Naive thymus-derived CD8-positive, alpha-beta T cell (primary cell): ENCODE measurements at places on chromosomes 2 and 18.
A peak's percentile ranks its signal among the peaks of the same experiment; 100 is the strongest.

GRCh38 chr2:25221579-25221978 lies 53.2 kb upstream of the POMC start:
- no peak for DNase-seq

DNA sequence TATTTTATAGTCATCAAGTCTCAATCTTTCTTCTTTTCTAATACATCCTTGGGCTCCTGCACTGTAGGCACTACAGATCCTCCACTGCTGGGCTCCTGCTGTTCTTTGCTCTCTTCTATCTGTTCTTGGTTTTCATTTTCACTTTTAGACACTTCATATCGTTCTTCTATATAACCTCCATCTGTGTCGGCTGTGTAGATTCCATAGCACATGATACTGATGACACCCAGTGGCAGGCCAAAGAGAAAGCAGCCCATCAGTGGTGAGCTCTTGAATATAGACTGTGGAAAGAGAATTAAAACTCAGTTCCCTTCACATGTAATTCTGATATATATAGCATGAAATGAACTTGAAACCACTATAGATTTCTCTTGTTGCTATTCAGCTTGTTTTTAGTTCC lies 38.0 kb downstream of the TMX3 start:
- DNase-seq, result no peak

- DNase-seq, result peak; percentile 43
These were observed 1.0 kb downstream of the EPHA4 start for GRCh38 chr2:221571025-221571550.

DNA sequence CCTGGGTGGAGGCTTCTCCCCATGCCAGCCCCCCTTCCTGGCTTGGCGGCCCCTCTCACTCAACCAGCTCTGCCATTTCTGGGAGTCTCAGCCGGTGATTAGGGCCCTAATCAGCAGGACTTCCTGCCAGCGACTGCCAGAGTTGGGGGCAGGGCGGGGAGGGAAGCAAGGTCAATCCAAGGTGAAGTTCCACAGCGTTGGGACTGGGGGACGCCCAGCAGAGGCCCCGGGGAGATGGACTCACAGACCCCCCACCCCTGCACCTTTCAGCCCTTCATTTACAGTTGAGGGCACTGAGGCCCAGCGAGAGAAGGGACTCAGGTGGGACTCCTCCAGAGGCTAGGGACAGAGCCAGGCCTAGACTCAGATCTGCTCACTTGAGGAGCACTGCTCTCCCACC lies 65.3 kb downstream of the TNS1 start:
- no peak for DNase-seq

- DNase-seq, result no peak
These were observed 97.4 kb upstream of the UGP2 start for GRCh38 chr2:63743982-63744966.

DNA sequence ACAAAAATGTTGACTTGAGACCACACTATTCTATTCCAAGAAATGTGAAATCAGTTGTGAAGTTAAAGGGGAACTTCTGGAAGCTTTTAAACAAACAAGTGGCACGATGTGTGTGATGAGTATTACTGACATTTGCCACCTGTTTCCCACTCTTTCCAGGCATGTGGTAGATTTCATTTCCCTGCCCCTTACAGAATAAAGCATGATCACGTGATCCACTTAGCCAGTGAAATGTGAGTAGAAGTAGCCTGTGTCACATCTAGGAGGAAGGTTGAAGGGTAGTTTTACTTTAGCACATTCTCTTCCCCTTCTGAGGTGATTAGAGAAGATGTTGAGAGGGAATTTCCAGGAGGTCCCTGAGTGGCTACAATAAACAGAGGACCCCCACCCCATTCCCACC lies 3.8 kb downstream of the COL4A4 start:
- no peak for DNase-seq

DNA sequence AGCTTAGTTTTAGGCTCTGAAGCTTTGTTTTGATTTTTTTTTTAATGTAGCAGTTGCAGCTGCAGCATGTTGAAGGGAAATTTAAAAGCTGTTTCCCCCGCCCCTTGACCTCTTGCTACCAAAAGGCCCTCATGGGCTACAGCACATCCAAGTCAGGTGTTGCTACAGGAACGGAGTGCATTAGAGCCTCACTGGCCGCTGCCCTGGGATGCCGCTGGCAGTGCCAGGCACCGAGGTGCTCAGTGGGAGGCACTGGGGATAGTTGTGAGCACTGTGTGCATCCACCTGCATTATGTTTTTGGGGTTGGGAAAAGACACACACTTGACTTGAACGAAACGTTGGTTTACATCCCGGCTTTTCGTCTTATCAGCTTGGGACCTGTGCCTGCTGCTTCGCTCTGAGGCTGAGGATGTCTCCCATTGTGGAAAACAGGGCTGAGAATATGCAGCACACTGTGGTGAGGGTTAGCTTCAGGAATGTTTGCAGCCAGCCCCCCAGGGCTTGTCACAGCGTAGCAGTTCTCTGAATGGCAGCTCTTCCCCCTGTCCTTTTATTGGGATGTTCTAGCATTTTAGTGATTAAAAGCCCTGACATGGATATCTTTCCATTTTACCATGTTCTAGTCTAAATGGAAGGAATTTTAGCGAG lies 24.1 kb downstream of the DCDC2C start:
- DNase-seq, result no peak

- no peak for DNase-seq
These were observed 240.4 kb downstream of the PRKCE start for GRCh38 chr2:45891719-45892424.

- no peak for DNase-seq
These were observed 29.5 kb downstream of the RASGRP3 start for GRCh38 chr2:33505966-33506365.

DNA sequence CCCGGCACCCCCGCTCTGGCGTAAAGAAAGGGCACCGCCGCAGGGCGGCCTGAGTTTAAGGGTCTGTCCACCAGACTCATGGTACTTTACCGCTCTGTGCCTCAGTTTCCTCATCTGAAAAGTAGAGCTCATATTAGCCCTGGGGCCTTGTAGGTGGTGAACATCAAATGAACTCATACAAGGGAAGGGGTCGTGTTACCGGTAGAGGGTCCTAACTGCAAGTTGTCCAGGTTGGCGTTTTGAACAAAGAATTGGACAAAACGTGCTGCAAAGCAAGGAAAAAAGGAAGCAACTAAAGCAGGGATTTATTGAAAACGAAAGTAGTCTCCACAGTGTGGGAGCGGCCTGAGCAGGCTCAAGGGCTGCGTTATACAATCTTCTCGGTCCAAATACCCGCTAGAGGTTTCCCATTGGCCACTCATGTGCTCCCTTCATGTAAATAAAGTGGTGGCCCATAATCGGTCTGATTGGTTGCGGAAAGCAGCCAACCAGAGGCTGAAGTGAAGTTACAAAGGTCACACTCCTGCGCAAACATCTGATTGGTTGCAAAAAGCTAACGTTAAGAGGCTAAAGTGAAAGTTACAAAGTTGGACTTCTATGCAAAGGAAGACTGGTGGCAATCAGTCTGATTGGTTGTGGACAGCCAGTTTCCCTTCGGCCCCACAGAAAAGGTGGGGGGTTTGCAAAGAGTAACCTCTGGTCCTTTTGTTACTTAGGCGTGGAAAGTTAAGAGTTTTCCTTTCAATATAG lies 80.7 kb upstream of the LDLRAD4 start:
- DNase-seq, result peak; percentile 81

- no peak for DNase-seq
These were observed 484 bp downstream of the AFF3 start for GRCh38 chr2:100141906-100142305.

DNA sequence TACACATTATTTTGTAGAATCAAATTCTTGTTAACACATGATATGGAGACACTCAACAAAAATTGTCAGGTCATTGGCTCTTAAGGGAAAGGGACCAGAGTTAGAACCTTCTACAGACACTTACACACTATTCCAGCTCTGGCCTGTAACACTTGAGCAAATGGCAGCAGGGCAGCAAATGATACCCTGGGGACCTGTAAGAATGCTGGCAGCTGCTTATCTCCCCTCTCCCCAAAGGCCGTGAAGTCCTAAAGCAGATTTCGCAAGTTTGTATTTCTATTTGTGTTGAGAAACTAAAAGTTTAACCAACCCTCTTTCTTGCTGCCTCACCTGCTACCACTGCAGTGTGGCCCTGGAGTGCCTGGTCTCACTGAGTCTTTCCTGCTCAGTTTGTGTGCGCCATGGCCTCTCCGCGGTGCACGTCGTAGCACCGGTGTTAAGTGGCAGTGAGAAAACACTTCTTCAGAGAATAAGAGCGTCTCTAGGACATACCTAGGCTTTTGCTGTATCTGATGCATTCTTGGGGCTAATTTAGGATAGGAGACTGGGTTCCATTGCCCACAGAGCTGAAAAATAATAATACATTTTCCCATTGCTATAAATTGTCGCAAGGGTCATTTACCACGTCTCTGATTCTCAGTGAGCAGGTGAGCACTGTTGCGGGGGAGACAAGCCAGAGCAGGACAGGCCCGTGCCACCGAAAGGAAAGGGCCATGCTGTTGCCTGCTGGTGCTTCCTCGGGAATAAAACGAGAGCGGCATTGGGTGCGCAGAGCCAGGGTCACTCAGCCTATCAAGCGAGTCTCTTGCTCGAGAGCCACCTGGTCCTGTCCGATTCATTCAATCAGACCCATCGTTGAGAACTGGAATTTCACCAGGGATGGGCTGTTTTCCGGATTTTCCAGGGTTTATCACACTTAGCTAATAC lies 204.9 kb downstream of the PTGR3 start:
- no peak for DNase-seq

DNA sequence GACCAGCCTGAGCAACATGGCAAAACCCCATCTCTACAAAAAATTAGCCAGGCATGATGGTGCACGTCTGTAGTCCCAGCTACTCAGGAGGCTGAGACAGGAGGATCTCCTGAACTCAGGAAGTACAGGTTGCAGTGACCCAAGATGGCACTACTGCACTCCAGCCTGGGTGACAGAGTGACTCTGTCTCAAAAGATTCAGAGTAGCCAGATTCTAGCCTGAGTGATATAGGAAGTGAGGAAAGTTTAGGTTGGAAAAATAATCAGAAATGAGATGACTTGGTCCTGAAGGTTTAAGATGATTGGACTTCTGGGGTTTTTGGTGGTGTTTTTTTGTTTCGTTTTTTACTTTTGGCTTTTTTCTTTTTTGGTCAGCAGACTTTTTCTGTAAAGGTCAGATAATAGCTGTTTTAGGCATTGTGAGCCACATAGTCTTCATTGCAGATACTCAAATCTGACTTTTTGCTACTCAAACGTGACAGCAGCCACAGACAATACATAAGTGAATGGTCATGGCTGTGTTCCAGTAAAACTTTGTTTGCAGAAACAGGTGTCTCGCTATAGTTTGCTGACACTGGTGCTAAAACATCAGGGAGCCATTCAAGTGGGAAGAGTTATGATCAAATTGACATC lies 104.1 kb upstream of the UBXN4 start:
- no peak for DNase-seq

- DNase-seq, result no peak
These were observed 224.5 kb upstream of the SPOPL start for GRCh38 chr2:138277062-138277461.

GRCh38 chr2:150811259-150811855 lies 323.9 kb upstream of the RND3 start:
- DNase-seq, result no peak

DNA sequence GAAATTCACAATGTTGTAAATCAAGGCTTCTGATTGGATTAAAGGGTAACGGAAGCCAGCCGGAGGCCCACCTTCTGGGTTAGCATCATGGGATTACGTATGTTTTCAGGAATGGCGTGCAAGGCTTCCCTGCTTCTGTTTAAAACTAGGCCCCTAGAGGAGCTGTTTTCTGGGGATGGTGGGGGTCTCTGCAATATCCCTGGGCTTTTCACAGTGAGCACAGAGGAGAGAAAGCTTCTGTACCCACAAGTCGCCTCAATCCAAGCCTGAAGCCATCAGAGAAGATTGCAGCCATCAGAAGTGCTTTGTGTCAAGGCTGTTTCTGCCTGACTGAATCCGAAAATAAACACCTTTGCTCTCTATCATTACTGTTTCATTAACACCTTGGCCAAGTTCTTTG lies 226.9 kb upstream of the SMIM21 start:
- no peak for DNase-seq

- DNase-seq, result no peak
These were observed 782.6 kb upstream of the FSHR start for GRCh38 chr2:49936965-49937364.

DNA sequence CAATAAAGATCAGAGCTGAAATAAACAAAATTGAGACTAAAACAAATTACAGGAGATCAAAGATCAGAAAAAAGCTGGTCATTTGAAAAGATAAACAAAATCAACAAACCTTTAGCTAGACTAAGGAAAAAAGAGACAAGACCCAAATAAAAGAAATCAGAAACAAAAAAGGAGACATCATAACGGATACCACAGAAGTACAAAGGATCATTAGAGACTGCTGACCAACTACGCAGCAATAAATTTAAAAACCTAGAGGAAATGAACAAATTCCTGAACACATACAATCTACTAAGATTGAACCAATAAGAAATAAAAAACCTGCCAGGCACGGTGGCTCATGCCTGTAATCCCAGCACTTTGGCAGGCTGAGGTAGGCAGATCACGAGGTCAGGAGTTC lies 33.7 kb downstream of the USP34 start:
- DNase-seq, result no peak

DNA sequence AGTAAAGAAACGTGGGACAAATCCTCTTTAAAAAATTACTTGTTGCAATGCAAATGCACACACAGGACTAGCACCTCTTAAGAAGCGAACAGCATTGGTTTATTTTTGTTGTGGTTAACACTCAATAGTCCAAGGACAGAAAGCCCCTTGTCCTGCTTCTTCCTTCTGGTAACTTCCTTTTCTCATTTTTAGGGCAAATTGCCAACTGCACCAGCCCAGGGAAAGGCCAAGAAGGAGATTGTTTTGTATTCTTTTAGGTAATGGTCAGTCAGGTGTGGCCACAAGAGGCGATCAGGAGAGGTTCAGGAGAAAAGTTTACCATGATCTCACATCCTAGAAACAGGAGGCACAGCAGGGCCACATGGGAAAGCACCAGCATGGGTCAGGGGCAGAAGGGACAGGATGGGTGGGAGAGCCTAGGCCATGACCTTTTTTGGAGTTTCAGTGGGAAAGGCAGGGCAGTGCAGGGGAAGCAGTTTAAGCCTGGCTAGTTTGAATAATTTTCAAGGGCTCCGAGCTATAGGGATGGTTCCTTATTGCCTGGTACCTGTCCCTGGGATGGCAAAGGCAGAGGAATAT lies 73.0 kb downstream of the CHRNA1 start:
- DNase-seq, result no peak

DNA sequence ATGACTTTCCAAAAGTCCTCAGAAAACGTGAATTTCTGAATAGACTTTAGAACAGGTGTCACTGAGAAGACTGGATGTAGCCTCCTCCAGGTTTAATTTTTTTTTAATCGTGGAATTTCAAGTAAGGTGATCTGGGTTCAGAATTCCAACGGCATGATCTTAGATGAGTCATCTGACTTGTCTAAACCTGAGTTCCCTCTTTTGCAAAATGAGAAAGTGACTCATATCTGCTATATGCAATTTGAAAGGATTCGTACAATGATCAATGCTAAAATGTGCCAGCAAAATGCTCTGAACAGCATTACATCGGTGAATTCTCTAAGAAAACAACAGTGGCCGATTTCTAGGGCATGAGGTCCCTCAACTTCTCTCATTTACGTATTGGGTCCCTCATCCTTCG lies 69.1 kb upstream of the ZNF516 start:
- DNase-seq, result no peak
